ENCODE measurements at places on chromosomes 7 and 10.
A peak's percentile ranks its signal among the peaks of the same experiment; 100 is the strongest.

DNA sequence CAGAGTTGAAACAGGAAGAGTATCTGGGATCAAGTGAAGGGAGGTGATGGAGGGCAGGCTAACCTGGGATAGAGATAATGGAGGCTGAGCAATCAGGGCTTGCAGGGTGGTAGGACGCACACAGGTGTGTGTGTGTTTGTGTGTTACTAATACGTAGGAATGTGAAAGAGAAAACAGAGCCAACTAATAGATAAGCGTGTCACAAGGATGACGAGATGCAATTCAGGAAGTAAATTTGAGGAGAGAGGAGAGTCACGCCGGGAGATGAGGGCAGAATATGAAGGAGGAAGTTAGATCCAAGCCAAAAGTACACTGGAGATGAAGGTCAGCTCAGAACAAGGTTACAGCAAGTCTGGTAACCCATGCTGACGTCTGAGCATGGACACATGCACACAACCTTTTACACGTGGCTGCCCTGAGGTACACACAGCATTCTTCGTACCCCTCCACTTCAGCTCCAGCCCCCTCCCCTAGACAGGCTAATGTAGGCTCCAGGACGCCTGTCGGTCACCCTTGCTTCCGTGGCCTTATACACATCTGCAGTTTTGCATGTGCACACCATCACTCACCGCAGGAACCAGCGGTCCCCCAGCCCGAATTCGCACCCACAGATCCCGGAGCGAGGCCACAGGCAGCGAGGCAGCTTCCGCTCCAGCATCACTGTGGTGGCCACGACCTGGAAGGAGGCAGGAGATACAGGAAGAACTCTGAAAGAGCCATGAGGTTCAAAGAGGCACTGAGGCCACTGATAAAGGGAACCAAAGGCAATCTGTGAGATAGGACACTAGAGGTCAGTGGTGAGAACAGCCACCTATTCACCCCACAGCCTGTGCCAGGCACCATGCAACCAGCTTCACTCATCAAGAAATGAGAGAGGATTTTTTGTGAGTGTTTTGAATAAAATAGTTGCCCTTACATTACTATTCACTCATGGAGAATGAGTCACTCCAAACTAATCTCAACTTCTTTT is 23.7 kb upstream of the TRPV6 start:
- no peak for DNase-seq

GRCh38 chr10:58412502-58412961 is 27.3 kb downstream of the TFAM start:
- DNase-seq: no peak

GRCh38 chr7:113664867-113665266 is 253.9 kb downstream of the PPP1R3A start:
- no peak for DNase-seq

DNA sequence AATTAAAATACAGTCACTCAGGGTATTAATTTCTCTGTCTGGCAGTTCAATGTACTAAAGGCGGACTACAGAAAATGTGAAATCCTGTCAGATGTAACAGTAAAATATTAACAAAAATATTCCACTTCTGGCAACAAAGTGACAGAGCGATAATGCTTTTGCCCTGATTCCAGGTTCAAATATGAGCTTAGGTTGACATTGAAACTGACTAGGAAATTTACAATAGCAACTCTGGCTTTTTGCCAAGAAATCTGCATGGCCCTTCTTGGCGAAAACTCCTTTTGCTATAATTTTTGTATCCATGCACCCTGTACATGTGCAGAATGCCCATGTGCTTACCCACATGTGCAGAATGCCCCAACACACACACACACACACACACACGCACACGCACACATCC is 552.2 kb downstream of the MDFIC start:
- DNase-seq: no peak

GRCh38 chr7:128108641-128109423 is 77.6 kb upstream of the LRRC4 start:
- DNase-seq: no peak

DNA sequence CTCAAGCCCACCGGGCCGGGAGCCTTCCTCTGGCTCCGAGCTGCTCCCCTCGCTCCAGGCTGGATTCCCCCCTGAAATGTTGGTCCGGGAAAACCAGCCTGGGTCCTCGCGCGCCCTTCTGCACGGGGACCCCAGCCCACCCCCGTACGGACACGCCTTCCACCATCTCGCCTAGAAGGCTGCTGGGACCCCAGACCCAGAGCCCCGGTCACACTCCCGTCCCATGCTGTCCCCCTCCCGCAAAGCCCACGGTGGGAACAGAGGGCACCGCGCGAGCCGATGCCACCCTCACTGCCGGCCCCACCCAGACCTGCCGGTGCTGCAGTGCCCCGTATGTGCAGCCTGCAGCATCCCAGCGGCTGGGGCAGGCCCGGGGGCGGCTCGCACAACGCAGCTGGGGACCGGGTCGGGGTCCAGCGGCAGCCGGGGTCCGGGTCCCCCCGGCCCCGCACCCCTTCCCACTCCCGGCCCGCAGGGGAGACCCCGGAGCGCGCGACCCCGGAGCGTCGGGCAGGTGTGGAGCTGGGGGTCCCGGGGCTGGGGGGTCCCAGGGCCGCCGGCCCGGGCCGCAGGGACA is 871 bp downstream of the SPOCK2 start:
- DNase-seq: no peak

DNA sequence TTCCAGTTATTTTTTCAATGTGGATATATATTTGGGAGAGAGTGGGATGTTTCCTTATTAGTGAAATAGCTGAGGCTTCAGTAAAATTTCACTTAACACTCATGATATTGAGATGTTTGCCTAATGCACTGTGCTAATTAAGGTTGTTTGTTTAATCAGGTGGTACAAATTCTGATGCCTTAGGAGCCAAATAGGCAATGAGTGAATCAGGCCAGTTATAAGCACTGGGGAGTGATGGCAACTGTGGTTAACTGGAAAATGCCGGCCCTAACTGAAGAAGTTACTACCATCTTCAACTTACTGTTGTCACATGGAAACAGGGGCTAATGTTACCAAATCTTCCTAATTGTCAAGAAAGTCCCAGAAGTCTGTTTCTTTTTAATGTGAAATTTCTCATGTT is 32.0 kb downstream of the VCL start:
- no peak for DNase-seq

DNA sequence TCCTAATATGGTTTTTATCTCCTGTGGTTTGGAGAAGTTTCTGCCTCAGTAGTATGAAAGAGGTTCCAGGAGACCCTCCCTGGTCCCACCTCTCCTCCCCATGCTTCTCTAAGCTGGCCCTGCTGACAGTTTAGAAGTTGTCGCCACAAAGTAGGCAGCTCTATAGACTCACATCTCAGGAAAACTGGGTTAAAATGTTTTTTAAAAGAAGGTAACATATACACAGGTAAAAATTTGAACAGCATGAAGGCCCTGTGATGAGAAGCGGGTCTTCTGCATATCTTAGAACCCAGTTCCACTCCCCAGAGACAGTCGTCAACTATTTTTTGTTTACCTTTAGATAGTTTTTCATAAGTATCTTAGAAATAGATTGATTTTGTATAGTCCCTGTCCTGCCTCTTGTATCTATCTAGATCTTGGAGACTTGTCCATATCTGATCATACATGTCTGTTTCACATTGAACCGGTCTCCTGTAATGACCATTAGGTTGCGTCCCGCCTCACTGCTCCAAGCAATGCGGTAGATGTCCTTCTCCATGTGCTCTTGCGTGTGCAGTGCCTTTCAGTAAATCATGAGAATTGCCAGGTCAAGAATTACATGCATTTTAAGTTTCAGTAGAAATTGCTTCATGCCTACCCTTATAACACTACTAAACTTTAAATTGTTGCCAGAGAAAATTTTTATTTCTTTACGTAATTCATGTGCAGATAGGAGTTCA is 2.2 kb downstream of the DUSP5 start:
- DNase-seq: no peak

GRCh38 chr10:48507933-48508790 is 96.7 kb downstream of the ARHGAP22 start:
- no peak for DNase-seq

DNA sequence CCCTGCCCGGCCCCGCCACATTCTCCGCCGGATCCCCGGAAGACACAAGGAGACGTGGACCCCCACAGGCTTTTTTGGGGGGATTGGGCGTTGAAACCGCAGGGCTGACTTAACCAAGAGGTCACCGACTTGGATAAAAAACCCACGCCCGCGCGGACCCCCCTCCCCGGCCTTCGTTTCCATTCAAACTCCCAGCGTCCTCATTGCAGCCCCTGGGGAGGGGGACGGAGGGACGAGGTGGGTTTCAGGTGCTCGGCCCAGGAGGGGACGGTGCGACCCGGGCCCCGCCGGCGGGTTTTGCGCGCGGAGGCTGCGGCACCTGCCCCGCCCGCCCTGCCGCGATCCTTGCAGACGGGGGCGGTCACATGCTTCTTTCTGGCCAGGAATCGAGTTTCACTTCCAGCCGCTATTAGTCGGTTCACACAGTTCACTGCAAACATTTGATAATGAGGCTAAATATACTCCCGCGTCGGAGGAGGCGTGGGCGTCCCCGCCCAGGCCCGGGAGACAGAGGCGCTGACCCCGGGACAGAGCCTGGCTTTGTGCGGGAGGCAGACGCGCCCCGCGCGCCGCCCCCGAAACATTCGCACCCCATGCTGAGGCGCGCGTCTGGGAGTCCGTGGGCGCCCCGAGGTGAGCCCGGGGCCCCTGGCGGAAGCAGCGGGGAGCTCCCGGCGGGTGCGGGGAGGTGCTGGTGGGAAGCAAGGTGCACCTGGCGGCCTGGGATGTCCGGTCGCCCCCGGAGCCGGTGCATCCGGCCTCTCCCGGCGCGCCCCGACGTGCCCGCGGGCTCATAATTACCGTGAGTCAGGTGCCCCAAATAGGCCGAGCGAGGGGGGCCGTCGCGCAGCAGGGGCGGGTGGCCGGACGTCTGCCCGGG is 2.7 kb upstream of the PDGFA start:
- no peak for DNase-seq

- no peak for DNase-seq
Observed at GRCh38 chr10:7895699-7896090, 77.4 kb downstream of the TAF3 start.

DNA sequence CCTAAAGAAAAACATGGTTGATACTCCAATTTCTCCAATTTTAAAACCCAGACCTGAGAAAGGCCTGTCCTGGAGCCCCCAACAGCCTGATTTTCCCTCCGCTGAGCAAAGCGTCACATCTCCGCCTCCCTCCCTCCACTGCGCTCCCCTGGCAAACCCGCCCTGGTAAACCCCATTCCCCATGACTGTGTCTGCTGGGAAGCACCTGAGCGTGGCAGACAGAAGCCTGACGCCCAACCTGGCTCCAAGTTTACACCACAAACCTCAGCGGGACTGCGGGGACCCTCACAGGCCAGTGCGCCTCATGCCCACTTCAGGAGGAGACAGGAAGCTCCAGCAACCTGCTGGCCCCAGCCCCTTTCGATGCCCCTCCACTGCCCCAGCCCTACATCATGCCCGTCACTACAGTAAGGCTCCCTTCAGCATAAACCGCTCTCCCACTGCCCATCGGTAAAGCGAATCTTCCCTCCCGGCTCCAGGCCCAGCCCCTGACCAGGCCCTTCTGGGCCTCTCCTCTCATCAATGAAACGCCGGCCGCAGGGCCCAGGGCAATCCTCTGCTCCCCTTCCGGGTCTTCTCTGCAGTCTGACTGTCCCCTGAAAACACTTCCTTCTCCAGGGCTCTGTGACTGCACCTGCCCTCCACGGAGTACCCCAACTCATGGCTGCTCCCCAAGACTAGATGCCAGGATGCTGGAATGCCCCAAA is 233.3 kb downstream of the MAD1L1 start:
- DNase-seq: no peak

GRCh38 chr10:76401006-76401405 is 969.6 kb downstream of the LRMDA start:
- no peak for DNase-seq

- no peak for DNase-seq
Observed at GRCh38 chr7:24756545-24757352, 515 bp downstream of the GSDME start.

- DNase-seq: peak; percentile 32
Observed at GRCh38 chr7:123624527-123625183, 23.0 kb downstream of the ASB15 start.

- DNase-seq: no peak
Observed at GRCh38 chr7:144410441-144410840, 6.9 kb upstream of the NOBOX start.

DNA sequence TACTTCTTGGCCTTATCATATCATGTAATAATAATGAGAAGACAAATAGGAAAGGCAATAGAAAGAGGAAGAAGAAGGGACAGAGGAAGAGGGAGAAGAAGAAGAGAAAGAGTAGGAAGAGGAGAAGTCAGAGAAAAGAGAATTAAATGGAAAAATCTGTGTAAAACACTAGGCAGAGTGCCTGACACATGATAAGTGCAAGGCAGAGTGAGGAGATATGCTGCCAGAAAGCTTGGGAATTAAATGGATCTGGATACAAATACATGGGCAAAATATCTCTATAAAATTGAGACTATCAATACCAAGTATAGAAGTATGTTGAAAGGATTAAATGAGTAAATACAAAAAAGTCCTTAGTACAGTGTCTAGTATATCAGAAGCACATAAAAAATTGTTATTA is 124.8 kb downstream of the CACNA2D1 start:
- DNase-seq: no peak

DNA sequence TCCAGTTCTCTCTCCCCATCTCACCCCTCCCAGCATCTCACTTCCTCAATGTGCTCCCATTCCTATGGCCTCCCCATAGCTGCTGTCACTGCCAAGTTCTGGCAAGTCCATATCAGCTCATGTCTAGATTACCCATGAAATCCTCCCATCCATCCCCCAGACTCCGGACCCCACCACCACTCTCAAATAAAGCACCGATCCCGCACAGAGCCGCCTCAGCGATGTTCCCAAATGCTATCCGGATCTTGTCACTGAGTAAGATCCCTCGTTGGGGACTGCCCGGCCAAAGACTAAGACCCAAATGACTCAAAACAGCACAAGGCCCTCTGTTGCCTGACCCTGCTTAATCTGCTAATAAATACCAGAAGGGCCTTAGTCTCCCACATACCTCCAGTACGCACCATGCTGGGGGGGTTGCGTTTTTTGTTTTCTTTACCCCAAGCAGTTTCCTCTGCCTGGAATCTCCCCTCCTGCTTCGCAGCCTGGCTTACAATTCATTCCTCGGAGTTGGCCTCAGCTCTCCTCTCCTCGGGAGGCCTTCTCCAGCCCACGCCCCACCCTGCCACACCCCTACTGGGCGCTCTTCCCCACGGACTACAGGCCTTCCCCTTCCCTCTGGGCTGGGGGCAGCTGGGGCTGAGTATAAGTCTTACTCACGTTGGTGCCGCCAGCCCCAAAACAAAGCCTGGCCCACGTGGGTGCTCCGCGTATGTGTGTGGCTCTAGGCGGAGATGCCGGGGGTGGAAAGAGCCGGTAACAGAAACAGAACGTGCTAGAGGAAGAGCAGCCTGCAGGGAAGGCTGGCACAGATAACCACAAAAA is 1.8 kb upstream of the DUSP5 start:
- peak; percentile 50 for DNase-seq
